ENCODE measurements at places on chromosomes 1 and 21. TPM values are rescaled to one million over a fixed set of nuclear protein-coding genes. Genes with fewer than 3 reads are reported as not detected.
A peak's percentile ranks its signal among the peaks of the same experiment; 100 is the strongest.

Gene HES4
- total RNA-seq: 9.0 TPM

Gene MYOG
- not detected for total RNA-seq

Gene TNFRSF8
- total RNA-seq: 1.8 TPM

Gene LYPD8
- not detected for total RNA-seq

GRCh38 chr21:37087188-37087587, 14.1 kb downstream of the TTC3 start:
- DNase-seq: peak; percentile 18

- peak; percentile 41 for DNase-seq
Observed at GRCh38 chr1:182624577-182624976, 20.4 kb upstream of the RGS16 start.

- no peak for DNase-seq
Observed at GRCh38 chr1:14486401-14487201, 111.9 kb upstream of the KAZN start.

DNA sequence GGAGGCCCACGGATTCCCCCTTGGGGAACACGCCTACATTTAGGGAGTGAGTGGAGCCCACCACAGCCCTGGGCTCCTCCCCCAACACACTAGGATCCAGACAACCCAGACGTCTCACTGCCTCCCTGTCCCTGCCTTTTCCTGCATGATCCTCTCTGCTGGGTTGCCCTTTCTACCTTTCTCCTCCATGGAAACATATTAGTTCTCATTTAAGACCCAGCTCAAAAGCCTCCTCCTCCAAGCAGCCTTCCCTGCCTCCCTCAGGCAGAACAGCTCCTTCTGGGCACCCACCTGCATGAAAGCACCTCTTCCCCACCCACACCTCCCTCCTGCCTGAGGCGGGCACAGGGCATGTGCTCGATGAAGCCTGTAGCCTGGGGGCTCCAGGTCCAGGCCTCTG, 10.7 kb downstream of the COL8A2 start:
- DNase-seq: no peak

DNA sequence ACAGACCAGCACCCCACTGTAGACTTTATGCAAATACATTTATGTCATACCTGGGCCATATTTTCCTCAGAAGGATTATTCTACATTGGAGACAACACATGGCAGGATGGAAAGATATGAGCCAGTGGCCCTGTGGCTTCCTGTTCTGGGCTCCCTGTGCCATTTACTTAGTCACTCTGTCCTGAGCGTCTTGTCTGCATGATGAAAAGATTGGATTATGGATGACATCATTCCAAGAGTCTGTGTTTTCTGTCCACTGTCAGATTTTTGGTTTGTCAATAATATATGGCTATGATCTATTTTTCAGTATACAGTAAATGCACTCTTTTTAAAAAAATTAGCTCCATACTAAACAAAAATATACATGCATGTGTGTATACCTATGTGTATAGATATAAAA, 30.8 kb downstream of the IGSF5 start:
- DNase-seq: no peak

DNA sequence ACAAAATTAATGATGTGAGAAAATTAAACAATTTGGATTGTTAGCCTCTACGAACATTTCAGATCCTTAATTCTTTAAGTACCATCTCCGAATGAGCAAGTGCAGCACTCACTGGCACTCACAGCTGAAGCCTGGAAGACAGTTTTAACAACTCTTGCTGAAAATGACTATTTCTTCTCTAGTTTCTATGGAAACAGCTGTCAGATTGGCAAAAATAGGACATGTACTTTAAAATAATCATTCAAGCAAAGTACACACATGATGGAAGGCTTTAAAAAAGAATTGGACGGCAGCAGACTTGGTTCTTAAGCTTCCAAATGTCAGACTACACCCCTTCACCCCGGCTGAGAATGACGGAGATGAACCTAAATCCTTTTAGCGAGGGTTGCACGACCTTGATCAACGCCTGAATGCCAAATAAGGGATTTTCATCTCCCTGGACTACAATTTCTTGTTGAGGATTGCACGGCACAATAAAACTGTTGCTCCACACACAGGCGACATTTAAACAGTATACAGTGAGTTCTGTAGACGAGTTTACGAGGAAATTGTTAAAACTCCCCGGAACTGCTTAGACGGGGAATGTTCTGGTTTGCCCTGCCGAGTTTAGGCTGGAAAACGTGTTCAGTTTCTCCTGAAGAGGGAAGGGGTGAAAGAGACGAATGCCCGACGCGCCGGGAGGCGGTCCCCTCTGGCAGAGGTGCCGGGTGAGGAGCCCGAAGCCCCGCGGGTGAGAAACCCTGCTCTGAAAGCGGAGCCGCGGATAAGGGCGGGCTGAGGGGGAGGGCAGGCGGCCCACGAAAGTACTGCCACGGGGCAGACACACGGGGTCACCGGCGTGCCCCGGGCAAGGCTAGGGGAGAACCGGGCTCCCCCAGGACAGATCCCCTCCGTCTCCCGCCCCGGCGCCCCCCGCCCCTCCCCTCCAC, 671 bp downstream of the OMA1 start:
- peak; percentile 82 for DNase-seq

Data from activated CD8-positive, alpha-beta T cell treated with anti-CD3 and anti-CD28 coated beads for 36 hours (primary cell).